ENCODE measurements at places on chromosomes 3 and 15.

- DNase-seq, result no peak
These were observed 104.8 kb upstream of the PPP2R3A start for GRCh38 chr3:135860761-135861160.

- DNase-seq, result no peak
These were observed 66.0 kb downstream of the MESD start for GRCh38 chr15:80923668-80924067.

GRCh38 chr3:143975554-143976152 lies 4.0 kb downstream of the DIPK2A start:
- no peak for DNase-seq

- DNase-seq, result no peak
These were observed 523.0 kb downstream of the NTRK3 start for GRCh38 chr15:87733541-87733941.

DNA sequence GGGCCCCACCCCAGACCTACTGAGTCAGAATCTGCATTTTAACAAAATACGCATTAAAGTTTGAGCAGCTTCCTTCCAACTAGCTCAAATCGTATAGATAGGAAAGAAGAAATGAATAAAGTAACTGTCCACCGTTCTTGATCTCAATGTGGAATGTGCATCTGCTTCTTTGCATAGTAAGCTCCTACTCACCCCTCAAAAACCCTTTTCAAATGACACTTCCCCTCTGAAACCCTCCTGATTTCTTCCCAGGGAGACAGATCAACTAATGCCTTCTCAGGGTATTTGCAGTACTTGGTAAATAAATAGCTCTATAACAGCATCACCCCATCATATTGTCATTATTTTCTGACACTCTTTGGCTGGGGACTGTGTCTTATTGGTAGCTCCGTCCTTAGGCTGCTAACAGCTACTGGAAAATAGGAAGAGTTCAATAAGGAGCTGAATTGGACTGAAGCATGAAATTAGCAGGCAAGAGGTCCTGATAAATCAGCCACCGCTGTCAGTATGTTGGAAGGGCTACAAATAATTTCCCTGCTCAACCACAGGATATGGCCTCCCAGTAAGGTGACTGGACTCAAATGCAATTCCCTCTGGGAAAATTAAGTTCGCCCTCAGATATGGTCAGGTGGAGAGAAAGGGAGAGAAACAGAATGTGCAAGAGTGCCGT lies 10.2 kb downstream of the OXTR start:
- DNase-seq, result no peak

- no peak for DNase-seq
These were observed 55.8 kb downstream of the ST8SIA2 start for GRCh38 chr15:92449476-92449875.

DNA sequence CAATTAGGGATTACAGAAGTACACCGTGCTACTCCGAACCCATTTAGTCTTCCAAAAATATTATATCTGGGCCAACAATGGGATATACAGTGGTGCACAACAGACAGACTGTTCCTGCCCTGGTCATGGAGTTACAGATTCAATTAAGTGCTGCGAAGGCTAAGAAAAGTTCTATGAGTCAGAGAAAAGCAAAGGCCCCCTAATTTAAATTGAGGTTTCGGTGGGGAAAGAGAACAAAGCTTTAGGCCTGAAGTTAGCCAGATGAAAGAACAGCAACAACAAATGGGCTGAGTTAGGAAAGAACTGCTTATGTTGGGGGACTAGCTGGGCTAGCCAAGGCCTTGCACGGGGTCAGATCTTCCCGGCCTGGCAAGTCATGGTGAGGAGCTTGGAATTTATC lies 131.8 kb downstream of the MDFIC2 start:
- no peak for DNase-seq

- DNase-seq, result no peak
These were observed 197.2 kb downstream of the VGLL3 start for GRCh38 chr3:86793786-86794185.

DNA sequence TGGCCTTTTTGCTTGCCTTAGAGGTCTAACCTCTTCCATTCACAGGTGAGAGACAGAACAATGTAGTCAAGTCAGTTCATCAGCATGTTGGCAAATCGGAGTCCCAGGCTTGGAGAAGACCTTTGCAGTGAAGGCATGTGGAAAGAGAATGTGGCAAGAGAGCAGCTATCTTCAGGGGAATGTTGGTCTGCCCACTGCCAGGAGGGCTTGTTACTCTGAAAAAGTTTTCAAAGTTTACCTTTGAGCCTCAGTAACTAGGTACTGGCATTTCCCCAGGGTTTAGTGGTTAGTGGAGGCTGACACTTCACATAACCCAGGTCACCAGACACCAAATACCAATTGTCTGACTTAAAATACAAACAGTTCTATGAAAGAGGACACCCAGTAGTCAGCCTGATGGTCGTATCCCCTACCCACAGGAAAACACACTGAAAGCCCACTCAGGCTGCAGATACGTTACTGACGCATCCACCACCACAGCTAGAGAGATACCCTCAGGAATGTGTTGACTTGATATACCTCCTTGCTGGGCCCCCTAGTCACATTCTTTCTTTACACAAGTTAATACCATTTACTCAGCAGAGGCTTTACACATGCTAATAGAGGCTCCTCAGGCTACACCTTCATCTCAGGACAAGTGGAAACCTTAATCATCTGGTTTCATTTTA lies 9.7 kb upstream of the ARID3B start:
- DNase-seq, result no peak

DNA sequence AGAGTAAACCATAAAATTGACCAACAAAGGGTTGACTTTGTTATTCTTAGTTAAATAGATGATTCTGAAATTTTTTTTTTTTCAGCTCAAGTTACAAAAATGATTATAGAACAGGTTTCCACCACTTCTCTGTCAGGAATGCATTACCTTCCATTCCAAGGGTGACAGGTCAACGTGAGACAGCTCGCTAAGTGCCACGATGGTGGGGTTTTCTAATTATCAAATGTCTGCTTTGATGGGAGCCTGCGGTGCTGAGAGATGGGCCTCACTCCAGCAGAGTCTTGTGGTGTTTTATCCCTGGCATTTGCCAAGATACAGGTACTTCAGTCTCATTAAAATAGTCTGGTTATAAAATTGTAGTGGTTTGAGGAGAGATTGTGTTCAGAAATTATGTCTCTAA lies 80.3 kb downstream of the CGNL1 start:
- no peak for DNase-seq

GRCh38 chr3:104521606-104522336 lies 844.9 kb upstream of the ALCAM start:
- DNase-seq, result no peak

- DNase-seq, result no peak
These were observed 98.6 kb downstream of the ZIC1 start for GRCh38 chr3:147507638-147508286.

DNA sequence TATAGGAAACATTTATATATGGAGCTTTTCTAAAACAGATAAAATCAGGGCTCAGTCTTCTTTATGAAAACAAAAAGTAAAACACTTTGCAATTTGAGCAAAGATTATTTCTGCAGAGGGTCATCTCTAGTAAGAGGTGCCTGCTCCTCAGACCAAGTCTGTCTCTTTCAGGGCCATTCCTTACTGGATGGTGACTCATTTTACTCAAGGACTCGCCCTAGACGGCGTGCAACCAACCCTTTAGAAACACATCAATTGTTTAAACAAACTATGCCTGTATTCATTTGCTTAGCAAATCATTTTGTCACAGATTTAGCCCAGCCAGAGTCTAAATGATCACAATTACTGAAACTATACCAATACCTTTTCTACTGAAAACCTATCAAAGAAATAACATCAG lies 242.8 kb upstream of the ICE2 start:
- peak; percentile 52 for DNase-seq

DNA sequence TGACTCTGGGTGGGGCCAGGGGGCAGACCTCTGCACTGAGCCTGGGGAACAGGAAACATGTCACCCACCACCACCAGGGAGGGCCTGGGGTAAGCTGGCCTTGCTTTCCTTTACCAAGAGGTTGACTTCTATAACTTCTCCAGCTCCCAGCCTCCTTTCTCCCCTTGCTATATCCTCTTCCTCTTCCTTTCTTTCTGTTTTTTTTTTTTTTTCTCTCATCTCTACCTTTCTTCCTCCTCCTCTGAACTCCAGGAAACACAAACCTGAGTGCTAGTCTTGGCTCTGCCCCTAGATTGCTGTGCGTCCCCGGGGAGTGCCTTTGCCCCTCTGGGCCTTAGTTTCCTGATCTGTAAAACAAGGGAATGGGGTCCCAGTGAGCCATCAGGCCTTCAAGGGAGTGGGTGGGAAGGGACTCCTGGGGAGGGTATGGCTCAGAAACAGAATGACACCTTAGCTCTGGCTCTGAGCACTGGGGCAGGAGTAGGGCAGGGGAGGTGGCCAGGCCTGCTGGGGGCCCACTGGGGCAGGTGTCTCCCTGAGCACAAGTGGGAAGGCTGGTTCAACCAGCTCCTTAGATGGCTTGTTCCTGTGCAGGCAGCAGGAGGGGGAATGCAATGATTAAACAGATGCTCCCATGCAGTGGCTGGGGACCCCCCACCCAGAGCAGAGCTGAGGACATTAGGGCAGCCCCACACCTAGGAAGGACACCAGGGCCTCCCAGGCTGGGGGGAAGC lies 4.3 kb downstream of the SNX33 start:
- peak; percentile 6 for DNase-seq

DNA sequence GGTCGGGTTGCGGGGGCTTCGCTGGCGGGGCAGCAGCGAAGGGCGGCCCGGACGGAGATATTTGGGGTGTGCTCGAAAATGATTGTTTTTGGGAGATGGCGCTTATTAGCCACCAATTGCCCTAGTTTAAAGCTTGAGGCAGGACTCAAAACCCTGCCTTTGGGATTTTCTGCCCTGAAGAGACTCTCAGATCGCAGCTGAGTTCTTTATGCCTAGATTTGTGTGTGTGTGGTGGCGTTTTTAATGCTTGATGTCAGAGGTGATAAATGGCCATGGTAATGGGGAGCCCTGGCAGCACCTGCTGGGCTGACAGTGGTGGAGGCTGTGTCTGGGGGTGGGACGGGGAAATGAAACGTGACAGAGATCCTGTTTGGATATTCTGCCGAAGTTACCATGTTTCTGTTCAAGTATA lies 604 bp downstream of the KCTD6 start:
- peak; percentile 40 for DNase-seq

DNA sequence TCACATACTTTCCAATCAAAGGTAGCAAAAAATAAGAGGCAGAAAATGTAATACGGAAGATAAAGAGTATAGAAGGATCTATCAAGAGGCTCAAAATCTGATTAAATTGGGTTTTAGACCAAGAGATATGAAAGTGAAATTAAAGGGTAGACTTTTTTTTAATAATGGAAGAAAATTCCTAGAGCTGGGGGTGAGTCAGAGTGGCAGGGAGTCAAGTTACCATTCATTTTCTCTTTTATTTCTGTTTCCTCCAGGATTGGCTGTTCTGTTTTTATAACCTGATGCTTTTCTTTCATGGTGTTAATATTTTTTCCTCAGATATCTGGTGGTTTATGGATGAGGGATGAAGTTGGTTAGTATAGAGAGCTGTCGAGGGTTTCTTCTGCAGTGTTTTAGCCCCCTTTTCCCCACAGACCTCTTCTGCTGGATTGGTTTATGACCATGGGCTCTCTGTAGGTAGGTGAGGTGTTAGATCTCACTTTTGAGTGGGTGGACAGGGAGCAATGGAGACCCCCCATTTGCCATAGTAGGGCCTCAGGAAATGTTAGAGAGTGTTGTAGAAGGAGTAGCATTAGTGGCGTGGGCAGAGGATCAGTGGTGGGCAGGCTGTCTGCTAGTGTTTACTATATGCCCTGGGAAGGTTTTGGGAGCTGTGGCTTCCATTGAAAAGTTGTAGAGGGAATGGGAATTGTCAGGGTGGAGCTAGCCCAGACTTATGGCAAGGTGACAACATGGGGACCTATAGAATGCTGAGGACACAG lies 201.6 kb upstream of the GOLGA6L4 start:
- DNase-seq, result no peak

GRCh38 chr3:183815563-183815940 lies 9.8 kb downstream of the MAP6D1 start:
- no peak for DNase-seq

GRCh38 chr15:78083687-78084448 lies 6.4 kb upstream of the TBC1D2B start:
- no peak for DNase-seq

DNA sequence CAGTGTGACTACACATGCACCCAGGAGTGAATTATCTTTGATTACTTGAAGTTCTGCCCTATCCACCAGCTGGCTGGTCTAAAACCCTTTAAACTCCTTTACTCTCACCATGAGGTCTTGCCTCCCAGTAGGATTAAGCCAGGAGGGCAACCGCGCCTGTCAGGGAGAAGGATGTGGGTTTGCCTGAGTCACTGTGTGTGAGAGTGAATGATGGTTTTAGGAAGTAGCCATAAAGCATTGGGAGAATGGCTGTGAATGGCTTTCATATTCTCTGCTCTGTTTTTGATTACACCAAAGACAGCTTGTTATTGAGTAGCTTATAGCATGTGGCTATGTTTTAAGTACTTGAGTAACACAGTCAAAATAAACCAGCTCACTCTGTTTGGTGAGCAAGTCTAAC lies 637.7 kb upstream of the TBL1XR1 start:
- DNase-seq, result no peak

DNA sequence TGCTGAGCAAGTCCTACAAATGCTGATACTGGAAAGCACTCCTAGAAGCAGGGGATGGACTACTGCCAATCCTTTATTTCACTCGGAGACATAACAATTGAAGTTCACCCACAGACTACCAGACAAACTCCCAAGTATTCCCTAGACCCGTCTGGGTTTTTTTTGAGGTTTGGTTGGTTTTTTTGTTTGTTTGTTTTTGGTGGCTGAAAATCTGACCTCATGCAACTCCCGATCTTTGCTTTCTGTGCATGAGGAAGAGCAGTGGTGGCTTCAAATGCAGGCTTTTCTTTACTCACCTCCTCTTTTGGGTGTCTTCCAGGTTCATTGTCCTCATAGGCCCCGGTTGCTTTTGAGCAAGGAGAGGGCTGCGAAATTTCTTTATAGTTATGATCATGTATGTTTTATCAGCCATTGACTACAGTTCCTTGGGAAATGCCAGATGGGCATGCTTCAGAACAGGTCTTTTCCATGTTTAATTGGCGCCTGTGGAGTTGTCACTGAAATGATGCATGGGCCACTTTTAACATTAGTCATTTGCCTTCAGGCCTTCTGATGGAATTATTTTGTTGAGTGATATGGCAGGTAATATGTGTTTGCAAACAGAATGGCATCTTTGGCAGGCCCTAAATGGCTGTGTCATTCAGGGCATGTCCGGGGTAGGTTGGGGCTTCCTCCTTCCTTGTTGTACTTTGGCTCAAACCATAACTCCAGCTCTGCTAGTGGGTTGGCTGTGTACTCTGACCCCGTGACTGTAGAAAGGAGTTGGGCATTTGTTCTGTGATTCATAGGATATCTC lies 81.3 kb upstream of the ZBED2 start:
- DNase-seq, result peak; percentile 19
